LNCaP clone FGC (cell line): ENCODE measurements at places on chromosomes 13 and 19.

DNA sequence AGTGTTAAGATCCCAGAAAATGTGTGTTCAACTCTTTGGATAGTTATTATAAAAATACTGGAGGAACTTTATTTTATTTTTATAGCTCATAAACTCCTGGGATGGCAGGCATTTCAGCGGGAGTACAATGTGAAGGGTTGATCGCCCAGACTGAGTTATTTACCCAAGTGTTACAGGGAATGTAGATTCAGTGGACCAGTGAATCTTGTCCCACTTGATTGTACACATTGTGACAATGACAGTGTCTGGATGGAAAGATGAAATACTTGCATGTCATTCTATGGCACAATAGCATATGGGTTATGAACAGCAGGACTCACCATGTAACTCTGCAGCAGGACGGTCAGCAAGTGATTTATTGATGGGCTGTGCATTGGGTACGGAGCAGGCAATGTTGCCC lies 20.3 kb downstream of the OLFM4 start:
- peak; percentile 53 for DNase-seq

DNA sequence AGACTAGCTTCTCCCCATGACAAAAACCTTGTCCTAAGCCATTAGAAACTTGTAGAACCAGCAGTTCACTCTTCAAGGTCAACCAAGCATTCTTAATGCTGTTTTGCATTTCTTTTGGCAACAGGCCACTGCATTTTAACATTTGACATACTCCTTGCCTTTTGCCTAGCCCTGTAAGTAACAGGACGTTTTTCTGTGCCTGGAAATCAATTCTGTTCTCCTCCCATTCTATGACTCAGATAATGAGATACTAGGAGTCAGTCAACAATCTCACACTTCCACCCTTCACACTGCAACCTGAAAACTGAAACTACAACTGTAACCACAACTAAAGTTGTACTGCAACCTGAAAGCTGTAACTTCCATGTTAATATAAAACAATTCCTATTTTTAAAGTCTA lies 268.7 kb downstream of the MZT1 start:
- DNase-seq: no peak

DNA sequence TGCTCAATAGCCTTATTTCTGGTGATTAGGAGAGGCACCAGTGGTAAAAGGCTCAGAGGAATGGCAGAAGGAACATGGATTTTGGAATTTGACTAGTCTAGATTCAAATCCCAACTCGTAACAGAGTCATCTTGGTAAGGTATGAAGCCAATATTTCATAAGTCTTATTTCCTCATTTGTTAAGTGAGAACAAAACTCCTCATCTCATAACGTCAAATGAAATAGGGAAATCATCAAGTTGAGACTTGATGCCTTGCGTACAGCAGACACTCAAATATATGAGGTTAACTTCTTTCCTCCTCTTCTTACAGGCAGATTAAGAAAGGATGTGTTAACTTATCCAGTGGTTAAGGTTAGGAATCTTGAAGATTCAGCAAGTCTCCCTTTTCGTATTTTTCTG lies 189.2 kb downstream of the DLEU7 start:
- no peak for DNase-seq

DNA sequence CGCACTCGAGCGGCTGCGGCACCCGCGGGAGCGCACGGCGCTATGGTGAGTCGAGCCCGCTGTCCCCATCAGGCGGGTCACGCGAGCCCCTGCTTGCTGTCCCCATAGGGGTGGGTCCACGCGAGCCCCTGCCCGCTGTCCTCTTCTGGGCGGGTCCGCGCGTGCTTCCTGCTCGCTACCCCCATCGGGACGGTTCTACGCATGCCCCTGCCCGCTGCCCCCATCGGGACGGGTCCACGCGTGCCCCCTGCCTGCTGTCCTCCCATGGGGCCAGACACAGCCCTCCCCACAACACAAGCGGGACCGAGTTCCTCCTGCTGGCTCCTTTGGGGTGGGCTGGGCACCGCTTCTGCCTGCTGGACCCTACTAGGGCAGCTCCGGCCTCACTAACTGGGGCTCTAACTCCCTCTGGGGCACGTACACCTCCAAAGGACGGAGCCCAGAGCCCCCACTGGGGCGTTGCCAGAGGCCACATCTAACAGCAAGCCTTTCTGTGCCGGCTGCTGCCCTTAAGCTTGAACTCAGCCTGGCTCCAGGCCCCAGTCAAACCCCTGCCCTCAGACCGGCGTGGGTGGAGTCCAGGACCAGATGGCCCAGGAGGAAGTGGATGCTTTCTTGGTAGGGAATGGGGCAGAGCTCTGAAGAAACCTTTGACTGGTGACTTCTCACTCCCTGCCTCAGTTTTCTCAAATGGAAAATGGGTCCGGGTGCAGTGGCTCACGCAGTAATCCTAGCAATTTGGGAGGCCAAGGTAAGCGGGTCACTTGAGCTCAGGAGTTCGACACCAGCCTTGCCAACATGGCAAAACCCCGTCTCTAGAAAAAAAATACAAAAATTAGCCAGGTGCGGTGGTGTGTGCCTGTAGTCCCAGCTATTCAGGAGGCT lies 722 bp downstream of the COLGALT1 start:
- DNase-seq: no peak

- DNase-seq: no peak
Observed at GRCh38 chr19:14843578-14843977, 5.1 kb downstream of the OR7A10 start.

DNA sequence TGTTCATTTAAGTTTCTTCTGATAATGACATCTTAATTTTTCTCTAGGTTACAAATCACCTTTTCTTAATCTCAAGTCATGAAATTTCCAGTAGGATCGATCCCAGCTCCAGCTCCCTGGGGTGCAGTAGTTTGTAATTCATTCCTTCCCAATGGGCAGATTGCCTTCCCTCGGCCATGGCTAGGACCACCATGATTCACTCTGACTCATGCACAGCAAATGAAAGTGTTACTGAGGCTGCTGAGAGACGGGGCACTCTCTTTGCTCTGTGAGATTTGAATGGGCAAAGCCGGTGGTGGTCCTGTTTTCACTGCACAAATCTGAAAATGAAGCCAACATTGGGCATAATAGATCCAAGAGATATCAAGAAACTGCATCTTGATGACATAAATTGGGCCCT lies 202.8 kb upstream of the IRS2 start:
- no peak for DNase-seq
